ENCODE measurements at places on chromosomes 6 and 20. TPM values are rescaled to one million over a fixed set of nuclear protein-coding genes. Genes with fewer than 3 reads are reported as not detected.
A peak's percentile ranks its signal among the peaks of the same experiment; 100 is the strongest.

SLC26A8 gene
- polyA plus RNA-seq = 0.39 TPM

IL17A gene
- polyA plus RNA-seq = not detected

TRIM10 gene
- polyA plus RNA-seq = 0.44 TPM

GRCh38 chr6:142953373-142954273 is 8.6 kb upstream of the HIVEP2 start:
- no peak for DNase-seq

DNA sequence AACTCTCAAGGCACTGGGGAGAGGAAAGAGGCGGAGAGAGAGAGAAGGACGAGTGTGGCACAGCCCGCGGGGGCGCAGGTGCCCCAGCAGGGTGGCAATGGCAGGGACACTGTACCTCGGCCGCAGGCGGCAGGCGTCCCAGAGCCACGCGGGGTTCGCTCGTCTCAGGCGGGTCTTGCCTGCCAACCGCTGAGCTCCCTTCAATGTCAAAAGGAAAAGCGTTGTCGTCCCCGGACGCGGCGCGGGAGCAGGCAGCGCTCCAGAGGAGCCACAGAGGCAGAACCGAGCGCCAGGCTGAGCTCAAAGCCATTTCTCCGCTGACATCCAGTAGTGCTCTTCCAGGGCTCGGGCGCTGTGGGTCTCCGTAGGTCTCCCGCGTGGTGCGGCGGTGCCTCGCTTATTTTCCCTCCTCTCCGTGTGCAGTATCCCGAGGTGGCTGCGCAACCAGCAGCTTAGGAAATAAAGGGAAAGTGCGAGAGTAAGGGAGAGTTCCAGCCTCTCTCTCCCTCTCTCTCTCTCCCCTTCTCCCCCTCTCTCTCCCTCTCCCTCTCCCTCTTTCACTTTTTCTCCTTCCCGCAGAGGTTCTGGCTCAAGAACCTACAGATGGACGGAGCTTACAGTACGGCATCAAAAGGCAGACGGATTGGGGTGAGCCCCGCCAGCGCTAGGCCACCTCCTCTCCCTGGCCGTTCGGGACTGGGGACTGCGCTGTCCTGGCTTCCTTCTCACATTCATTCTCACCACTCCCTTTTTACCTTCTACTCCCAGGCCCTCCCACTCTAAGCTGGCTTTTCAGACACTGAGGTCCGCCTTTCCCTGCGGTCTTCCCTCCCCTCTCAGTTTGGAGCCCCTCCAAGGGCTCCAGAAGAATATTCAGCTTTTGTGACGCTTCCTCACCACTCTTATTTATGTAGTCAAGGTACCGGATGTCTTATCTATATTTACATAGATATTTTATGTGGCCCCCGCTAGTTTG is at the start of gene LAMA4:
Gene LAMA4, minus strand, starts transcription at position 727 of the 976 bp plus-strand sequence. Its CDS starts 417 bp downstream, at position 310.
- no peak for DNase-seq

DNA sequence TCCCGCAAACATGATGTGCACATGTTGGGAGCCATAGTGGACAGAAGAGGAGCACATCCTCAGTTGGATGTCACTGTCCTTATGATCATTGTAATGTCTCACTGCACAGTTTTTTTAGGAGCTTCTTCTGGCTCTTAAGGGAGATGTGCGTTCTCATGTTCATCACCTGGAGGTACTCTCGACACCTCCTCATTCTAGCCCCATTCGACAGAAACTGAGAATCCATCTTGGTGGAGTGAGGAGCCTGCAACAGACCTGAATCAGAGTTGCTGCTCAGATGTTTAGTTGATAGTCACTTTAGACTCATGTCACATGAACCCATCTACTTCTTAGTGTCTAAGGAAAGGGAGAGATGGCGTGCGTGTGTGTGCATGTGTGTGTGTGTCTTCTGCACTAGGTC is 2.3 kb upstream of the BMP6 start:
- no peak for DNase-seq

GRCh38 chr6:68677058-68677457 is 42.0 kb downstream of the ADGRB3 start:
- peak; percentile 19 for DNase-seq

- no peak for DNase-seq
Measured at GRCh38 chr6:80547827-80548226, 441.4 kb downstream of the BCKDHB start.

- no peak for DNase-seq
Measured at GRCh38 chr6:8182902-8183665, 80.7 kb upstream of the EEF1E1 start.

DNA sequence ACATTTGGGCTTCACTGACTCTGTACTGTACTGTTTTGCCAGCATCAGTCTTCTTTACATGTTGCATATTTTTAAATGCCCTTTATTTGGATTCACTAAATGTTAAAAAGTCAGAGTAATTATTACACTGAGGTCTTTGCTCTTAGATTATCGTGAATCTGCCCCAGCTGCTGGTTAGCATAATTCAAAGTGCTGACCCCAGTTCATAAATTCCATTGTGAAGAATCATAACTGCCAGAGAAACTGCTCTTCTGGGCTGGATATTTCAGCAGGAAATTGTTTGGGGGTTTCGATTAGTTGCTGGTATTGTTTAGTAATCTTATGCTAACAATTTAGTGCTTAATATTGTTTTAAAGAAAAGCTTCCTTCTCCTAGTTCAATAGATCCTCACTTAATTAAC is 682.1 kb upstream of the MAP3K7 start:
- no peak for DNase-seq

DNA sequence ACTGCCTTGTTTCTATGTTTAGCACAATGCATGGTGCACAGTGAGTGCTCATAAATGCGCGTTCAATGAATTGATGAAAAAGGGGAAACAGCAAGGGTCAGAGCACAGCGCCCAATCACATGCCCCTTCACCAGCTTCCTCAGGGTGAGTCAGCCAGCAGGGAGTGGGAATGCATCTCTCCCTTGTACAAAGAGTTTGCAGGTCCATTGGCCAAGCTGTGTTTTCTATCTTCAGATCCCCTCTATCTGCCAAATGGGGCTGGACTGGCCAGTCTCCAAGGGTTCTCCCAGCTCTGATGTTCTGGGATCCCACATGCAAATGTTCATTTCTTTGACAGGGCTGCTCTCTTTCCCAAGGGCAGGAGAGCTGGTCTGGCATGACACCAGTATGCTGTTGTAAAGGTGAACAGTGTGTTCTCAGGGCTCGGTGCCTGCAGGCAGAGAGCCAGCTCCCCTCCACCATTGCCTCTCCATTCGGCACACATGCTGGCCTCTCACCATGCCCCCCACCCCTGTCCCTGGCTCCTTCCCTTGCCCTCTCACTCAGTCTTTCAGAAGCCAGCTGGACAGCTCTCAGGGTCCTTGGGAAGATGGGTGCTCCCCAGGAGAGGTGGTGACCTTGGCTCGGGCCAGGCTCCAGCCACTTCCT is 25.0 kb downstream of the ANGPT4 start:
- DNase-seq = no peak

GRCh38 chr20:50252701-50253100 is 62.1 kb downstream of the CEBPB start:
- DNase-seq = no peak

GRCh38 chr6:79461205-79461604 is 76.0 kb downstream of the LCA5 start:
- DNase-seq = no peak
